ENCODE measurements at places on chromosomes 11 and 22.

DNA sequence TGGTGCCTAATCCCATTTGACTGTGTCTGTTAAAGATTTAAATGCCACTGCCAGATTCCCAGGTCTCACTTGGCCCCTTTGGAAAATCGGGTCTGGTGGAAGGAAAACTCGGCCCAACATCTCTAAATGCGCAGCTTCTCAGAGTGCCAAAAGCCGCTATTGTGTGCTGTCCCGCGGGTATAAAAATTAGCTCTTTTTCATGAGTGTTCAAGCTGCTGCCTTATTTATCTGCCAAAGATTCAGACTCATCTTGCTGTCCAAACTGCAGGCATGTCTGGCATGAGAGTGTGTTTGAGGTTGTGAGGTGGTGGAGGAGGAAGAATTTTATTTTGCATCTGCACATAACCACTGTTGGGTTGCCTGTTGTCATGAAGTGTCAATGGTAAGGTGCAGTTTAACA, 91.4 kb downstream of the NELL1 start:
- DNase-seq: no peak

- no peak for DNase-seq
These were observed 67.7 kb downstream of the BCL2L13 start for GRCh38 chr22:17705951-17706900.

DNA sequence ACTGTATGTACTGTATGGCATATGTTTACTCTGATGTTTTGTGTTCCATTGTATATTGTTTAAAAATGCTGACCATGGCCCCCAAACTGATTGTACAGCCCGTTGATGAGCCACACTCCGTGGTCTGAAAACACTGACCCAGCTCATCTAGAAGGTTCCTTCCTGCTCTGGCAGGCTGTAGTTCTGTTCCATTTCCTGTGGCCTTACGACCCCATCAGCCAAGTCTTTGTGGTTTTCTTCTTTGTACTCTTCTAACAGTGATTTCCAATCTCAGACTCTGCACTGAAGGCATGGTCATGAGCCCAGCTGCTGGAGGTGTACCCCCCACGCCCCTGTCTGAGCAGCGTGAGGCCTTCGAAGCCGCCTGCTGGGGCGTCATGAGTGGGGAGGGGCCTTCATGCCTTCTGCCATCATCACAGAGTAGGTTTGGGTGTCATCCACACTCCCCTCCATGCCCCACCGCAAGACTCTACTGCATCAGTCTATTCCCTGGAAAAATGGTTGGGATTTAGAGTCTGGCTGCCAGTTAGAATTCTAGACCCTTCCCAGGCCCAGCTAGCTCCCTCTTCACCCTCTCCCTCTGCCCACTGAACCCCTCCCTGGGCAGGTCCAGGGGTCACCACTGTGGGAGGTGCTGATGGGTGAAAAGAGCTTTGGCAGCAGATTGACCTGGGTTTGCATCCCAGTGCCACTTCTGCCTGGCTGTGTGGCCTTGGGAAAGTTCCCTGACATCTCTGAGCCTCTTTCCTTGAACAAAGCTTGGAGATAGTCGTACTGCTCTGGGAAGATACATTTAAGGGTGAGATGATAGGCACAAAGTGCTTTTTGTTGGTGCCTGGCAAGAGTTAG, 11.3 kb upstream of the C11orf96 start:
- no peak for DNase-seq

- no peak for DNase-seq
These were observed 630 bp downstream of the UBASH3B start for GRCh38 chr11:122656073-122656630.

- DNase-seq: no peak
These were observed 127.7 kb upstream of the PDGFD start for GRCh38 chr11:104291646-104292045.

Data from progenitor cell of endocrine pancreas (in vitro differentiated cells).